CD4-positive, CD25-positive, alpha-beta regulatory T cell (primary cell): ENCODE measurements at places on chromosomes 16 and 17. TPM values are rescaled to one million over a fixed set of nuclear protein-coding genes. Genes with fewer than 3 reads are reported as not detected.

NPIPA7 gene
- polyA plus RNA-seq: not detected

SOST gene
- polyA plus RNA-seq: not detected

ABCC12 gene
- polyA plus RNA-seq: not detected

DNA sequence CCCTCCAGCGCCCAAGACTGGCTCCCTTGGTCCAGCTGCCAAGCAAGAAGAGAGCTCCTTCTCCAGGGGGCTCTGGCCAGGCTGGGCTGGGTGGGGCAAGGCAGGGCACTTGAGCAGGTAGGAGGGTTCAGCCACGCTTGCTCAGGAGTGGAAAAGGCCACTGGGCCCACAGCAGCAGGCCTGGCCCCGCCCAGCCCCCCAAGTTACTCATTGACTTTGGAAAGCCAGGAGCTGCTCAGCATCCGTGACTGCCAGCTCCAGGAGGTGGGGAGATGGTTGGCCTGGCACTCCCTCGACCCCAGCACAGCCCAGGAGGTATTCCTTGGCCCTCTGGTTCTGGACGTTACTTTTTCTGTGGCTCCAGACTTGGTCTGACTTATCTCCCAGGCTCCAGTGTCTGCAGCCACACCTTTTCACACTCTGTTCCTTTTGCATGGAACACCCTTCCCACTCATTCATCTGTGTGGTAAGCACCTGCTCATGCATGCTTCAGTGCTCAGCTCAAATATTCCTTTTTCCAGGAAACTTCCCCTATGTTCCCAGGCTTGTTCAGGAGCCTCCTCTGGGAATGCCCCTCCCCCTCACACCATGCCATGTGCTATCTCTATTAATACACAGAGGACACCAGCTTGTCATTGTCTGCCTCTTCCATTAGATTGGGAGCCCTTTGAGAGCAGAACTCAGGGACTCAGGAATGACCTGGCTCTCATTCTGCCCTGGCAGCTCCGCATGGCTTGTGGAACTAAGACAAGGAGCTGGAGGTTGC lies at the start of gene CDH16:
CDH16 (minus strand) TSS at position 83 of the 766 bp plus-strand sequence. CDS start 820 bp downstream, outside the sequence.
- DNase-seq: no peak

- no peak for DNase-seq
Measured at GRCh38 chr17:2419486-2419885, 18.6 kb upstream of the MNT start.
